Lower lobe of right lung (tissue), 2 donors: ENCODE measurements at places on chromosomes 7 and 10.

- no peaks in the 10 kb centered on the region for H3K4me1 ChIP-seq
- H3K27ac ChIP-seq = no peak overlapping the region
- no peak for DNase-seq
- no peaks in the 10 kb centered on the region for H3K27me3 ChIP-seq
Observed at GRCh38 chr7:132072873-132073272, 503.4 kb downstream of the PLXNA4 start.

DNA sequence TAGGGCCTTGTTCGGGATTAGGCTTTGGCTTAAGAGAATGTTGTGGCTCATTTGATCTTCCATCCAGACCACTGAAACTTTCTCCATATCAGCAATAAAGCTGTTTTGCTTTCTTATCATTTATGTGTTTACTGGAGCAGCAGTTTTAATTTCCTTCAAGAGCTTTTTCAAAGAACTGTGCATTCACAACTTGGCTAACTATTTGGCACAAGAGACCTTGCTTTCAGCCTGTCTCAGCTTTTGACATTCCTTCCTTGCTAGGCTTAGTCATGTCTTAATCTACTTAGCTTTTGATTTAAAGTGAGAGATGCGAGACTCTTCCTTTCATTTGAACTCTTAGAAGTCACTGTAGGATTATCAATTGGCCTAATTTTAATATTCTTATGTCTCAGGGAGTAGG is 19.1 kb upstream of the AKR1B1 start:
- H3K27me3 ChIP-seq = no peaks in the 10 kb centered on the region
- no peak overlapping the region for H3K4me3 ChIP-seq
- DNase-seq = no peak
- no peaks in the 10 kb centered on the region for H3K36me3 ChIP-seq
- no peak overlapping the region for H3K27ac ChIP-seq

- no peaks in the 10 kb centered on the region for H3K27me3 ChIP-seq
- no peak overlapping the region for H3K4me3 ChIP-seq
- DNase-seq = no peak
- no peak overlapping the region for H3K27ac ChIP-seq
- no peaks in the 10 kb centered on the region for H3K4me1 ChIP-seq
Observed at GRCh38 chr7:633381-634018, 93.0 kb upstream of the DNAAF5 start.

- DNase-seq = no peak
- no peak overlapping the region for H3K27ac ChIP-seq
- H3K4me3 ChIP-seq = no peak overlapping the region
- H3K27me3 ChIP-seq = no peaks in the 10 kb centered on the region
- no peaks in the 10 kb centered on the region for H3K4me1 ChIP-seq
- H3K36me3 ChIP-seq = no peaks in the 10 kb centered on the region
Observed at GRCh38 chr7:3589752-3590151, 288.7 kb downstream of the SDK1 start.

DNA sequence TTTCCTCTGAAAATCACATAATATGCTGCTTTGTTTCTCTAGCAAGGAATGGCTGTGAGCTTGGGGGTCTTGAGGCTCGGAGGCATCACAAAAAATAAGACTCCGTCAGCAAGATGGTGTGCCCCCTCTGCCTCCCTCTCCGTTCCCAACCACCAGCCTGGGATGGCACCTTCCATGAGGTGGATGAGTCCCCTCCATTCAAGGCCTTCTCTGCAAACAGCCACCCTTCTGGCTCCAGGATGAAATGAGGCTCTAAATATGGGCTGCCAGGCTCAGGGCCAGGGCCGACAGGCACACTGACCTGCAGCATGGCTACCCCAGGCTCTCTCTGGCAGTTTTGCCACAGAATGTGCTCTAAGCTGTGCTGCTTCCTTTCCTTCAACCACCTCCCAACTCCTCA is 521.5 kb downstream of the PTPRN2 start:
- no peaks in the 10 kb centered on the region for H3K27me3 ChIP-seq
- H3K4me1 ChIP-seq = no peaks in the 10 kb centered on the region
- no peak for DNase-seq
- no peak overlapping the region for H3K4me3 ChIP-seq
- no peak overlapping the region for H3K27ac ChIP-seq

DNA sequence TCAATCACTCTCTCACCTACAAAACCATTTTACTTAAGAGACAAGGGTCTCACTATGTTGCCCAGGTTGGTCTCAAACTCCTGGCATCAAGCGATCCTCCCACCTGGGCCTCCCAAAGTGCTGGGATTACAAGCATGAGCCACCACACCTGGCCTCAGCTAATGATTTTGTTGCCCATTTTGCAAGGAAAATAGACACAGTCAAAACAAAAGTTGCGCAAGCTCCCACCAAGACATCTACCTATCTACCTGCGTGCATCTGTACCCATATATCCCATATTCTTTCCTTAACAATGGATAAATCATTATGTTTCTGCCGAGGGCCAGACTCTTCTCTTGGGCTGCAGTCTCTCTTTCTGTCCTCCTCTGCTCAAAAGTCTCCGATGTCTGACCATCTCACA is 67.3 kb downstream of the APBB1IP start:
- H3K36me3 ChIP-seq = peaks cover 33% of the 10 kb centered on the region
- H3K27me3 ChIP-seq = no peaks in the 10 kb centered on the region
- H3K4me1 ChIP-seq = no peaks in the 10 kb centered on the region
- no peak overlapping the region for H3K4me3 ChIP-seq
- no peak for DNase-seq

DNA sequence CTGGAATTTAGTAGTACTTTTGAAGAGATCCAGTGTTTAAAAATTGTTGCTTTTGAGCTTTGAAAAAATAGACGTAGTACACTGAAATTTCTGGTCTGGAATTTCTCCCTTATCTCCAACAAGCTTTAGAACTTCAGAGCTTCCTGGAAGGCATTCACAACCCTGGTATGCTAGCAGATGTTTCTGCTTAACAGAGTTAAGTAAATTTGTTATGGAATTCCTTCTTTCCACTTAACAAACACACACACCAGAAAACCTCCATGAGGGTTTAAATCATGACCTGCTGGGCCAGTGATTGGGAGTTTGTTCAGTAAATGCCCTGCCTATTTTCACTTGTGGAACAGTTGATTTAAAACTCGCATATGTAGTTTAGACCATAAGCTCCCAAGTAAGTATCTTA is 13.7 kb downstream of the ASB15 start:
- H3K4me1 ChIP-seq = no peaks in the 10 kb centered on the region
- no peaks in the 10 kb centered on the region for H3K27me3 ChIP-seq
- H3K4me3 ChIP-seq = no peak overlapping the region
- no peak for DNase-seq
- H3K36me3 ChIP-seq = no peaks in the 10 kb centered on the region

- H3K4me1 ChIP-seq = no peaks in the 10 kb centered on the region
- no peak overlapping the region for H3K4me3 ChIP-seq
- DNase-seq = no peak
- H3K27ac ChIP-seq = no peak overlapping the region
- H3K27me3 ChIP-seq = peaks cover 16% of the 10 kb centered on the region
- H3K36me3 ChIP-seq = no peaks in the 10 kb centered on the region
Observed at GRCh38 chr10:131848296-131848695, 52.5 kb upstream of the PPP2R2D start.

- H3K27ac ChIP-seq = no peak overlapping the region
- H3K36me3 ChIP-seq = no peaks in the 10 kb centered on the region
- no peaks in the 10 kb centered on the region for H3K27me3 ChIP-seq
- no peaks in the 10 kb centered on the region for H3K4me1 ChIP-seq
Observed at GRCh38 chr10:84613336-84614021, 285.1 kb downstream of the CCSER2 start.

- H3K27ac ChIP-seq = no peak overlapping the region
- no peaks in the 10 kb centered on the region for H3K27me3 ChIP-seq
- no peaks in the 10 kb centered on the region for H3K4me1 ChIP-seq
- H3K4me3 ChIP-seq = no peak overlapping the region
- DNase-seq = no peak
Observed at GRCh38 chr7:91567081-91568012, 303.1 kb downstream of the FZD1 start.

- no peak overlapping the region for H3K27ac ChIP-seq
- no peak for DNase-seq
- H3K27me3 ChIP-seq = no peaks in the 10 kb centered on the region
- H3K4me1 ChIP-seq = no peaks in the 10 kb centered on the region
- H3K4me3 ChIP-seq = no peak overlapping the region
Observed at GRCh38 chr7:80432166-80432565, 79.7 kb downstream of the GNAT3 start.

DNA sequence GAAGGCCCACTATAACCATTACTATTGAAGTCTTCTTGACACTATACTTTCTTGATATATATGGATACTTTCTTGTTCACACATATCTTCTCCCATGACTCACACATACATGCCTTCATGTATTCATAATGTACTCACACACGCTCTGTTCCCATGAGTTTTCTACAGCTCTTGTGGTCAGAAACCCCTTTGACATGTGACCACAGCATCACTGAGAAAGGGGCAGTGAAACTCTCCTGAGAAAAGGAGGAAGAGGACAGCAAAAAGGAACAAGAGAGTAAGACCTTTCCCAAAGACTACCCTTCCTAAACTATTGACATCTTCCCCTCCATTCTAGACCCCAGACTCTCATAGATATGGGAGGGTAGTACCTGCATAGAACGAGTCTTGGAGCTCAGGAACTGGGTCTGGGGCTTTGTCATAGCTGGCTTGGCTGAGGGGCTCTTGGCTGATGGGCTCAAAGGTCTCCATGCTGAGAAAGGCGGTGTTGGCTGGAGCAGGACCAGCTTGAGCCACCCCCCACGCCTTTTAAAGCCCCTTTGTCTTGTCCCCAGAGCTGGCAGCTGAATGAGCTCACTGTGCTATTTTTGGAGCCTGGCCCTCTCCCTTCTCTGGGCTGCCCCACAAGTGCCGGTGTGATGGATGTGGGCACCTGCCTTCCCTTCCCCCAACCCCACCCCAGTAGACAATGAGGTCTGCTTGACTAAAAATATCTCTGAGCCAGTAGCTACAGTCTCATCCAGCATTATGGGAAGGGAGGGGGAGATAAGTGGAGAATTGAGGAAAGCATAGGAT is 5.1 kb downstream of the SYNPO2L start:
- H3K4me1 ChIP-seq = peaks cover 21% of the 10 kb centered on the region
- DNase-seq = no peak
- no peak overlapping the region for H3K4me3 ChIP-seq
- no peak overlapping the region for H3K27ac ChIP-seq
- H3K27me3 ChIP-seq = no peaks in the 10 kb centered on the region

GRCh38 chr10:119441151-119441821 is 101.2 kb downstream of the RGS10 start:
- peak overlapping the region; percentile 62 for H3K27ac ChIP-seq
- peaks cover 63% of the 10 kb centered on the region for H3K36me3 ChIP-seq
- no peaks in the 10 kb centered on the region for H3K27me3 ChIP-seq
- peaks cover 28% of the 10 kb centered on the region for H3K4me1 ChIP-seq

DNA sequence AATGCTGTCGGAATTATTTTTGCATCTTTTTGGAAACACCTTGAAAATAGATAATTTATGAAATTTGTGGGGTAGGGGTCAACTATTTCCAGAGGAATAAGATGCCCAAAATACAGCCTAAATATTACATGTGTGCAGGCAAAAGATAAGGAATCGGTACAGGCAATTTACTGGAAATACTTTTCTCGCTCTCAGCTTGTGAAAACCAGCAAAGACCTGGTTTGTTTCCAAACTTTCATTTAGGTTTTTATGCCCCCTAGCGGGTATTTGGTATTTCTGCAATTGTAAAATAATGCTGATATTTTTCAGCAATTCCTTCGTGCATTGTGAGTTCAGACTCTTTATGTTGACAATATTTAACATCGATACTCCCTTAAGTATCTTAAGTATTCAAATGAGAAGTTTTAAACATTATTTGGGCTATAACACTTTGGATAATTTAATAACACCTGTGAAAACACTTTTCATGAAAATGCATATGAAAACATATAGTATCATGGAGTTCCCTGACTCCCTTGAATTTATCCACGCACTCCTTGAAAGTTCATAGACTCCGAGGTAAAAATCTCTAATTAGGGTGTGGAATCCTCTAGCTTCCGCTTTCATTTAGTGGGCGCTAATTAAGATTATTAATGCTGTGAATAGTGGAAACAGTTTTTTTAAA is 132.4 kb downstream of the TSPAN12 start:
- no peak overlapping the region for H3K27ac ChIP-seq
- H3K4me1 ChIP-seq = peaks cover 7% of the 10 kb centered on the region
- no peaks in the 10 kb centered on the region for H3K36me3 ChIP-seq
- no peaks in the 10 kb centered on the region for H3K27me3 ChIP-seq

GRCh38 chr7:149753375-149754233 is 19.8 kb downstream of the ZNF467 start:
- H3K27ac ChIP-seq = no peak overlapping the region
- no peaks in the 10 kb centered on the region for H3K36me3 ChIP-seq
- no peak overlapping the region for H3K4me3 ChIP-seq
- no peaks in the 10 kb centered on the region for H3K27me3 ChIP-seq
- peak; percentile 47 for DNase-seq
- H3K4me1 ChIP-seq = no peaks in the 10 kb centered on the region

DNA sequence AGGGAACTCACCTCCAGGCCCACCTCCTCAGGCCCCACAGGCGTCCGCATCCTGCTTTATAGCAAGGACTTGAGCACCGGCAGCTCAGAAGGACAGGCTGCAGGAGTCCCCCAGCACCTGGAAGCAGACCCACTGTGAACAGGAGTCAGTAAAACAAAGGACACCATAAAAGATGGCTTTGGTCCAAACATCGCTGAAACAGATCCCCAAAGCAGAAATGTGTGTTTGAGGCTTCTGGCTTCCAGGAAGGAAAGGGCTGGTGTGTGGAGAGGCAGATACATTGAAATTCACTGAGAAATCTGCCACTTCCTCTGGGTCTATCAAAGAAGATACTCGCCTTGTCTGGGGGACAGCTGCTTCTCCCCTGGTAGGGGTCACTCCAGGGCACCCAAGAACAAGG is 286.2 kb downstream of the PLXNA4 start:
- no peak overlapping the region for H3K4me3 ChIP-seq
- no peaks in the 10 kb centered on the region for H3K27me3 ChIP-seq
- H3K4me1 ChIP-seq = no peaks in the 10 kb centered on the region
- no peak for DNase-seq
- H3K27ac ChIP-seq = no peak overlapping the region

DNA sequence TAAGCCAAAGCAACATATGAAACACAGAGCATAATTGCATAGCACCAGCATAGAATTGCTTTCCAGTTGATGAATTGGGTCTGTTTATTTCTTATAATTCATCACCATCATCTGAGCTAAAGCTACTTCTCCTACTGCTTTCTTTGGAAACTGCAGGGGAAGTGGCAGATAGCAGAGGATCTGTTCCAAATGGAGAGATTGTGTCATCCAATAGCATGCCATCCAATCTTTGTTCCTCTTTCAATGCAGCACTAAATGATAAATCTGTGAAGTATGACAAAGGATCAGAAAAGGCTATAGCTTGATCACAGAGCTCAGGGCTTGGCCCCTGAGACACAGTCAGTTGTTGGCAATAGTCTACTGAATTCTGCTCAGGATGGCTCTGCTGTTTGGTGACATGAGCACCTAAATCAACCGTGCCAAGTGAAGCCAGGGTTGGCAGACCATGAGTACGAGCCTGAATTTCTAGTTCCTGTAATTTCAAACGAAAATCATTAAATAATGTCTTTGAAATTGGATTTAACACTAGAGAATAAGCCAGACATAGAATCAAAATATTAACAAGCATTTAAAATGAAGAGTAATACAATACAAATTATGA is 90.0 kb downstream of the TFEC start:
- no peak for DNase-seq
- no peak overlapping the region for H3K27ac ChIP-seq
- H3K27me3 ChIP-seq = no peaks in the 10 kb centered on the region
